ENCODE measurements at places on chromosomes 1 and 21.

- DNase-seq, result no peak
These were observed 6.1 kb downstream of the FABP3 start for GRCh38 chr1:31366796-31367195.

DNA sequence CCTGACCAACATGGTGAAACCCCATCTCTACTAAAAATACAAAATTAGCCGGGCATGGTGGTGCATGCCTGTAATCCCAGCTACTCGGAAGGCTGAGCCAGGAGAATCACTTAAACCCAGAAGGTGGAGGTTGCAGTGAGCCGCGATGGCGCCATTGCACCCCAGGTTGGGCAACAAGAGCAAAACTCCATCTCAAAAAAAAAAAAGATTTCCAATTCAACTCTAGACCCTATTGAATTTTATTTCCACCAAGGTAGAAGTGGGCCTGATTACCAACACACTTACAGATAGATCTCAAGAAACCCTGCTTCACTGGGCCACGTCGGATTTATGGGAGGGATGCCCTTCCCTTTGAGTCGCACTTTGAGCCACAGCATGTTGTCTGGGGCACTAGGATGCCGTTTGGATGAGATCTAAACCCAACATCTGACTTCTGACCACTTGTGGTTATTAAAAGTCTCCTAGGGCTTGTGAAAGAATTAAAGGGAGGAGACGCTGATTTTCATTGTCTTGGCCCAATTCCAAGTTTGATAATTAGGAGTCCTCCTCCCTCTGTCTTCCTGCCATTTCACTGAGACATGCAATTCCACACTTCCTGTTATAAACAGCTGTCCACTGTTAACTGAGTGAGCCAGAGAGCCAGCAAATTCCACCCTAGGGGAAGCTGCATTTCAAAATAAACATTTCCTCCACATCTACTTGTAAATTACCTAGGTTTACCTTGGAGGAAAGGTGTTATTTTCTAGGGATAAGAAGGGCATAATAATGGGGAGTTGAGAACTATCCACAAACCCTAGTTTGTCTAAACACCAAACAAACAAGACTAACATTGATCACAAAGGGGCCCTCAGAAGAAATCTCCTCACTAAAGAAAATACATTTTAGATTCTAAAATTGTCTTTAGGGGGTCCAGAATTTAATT is 5.2 kb upstream of the RERE start:
- DNase-seq, result no peak

DNA sequence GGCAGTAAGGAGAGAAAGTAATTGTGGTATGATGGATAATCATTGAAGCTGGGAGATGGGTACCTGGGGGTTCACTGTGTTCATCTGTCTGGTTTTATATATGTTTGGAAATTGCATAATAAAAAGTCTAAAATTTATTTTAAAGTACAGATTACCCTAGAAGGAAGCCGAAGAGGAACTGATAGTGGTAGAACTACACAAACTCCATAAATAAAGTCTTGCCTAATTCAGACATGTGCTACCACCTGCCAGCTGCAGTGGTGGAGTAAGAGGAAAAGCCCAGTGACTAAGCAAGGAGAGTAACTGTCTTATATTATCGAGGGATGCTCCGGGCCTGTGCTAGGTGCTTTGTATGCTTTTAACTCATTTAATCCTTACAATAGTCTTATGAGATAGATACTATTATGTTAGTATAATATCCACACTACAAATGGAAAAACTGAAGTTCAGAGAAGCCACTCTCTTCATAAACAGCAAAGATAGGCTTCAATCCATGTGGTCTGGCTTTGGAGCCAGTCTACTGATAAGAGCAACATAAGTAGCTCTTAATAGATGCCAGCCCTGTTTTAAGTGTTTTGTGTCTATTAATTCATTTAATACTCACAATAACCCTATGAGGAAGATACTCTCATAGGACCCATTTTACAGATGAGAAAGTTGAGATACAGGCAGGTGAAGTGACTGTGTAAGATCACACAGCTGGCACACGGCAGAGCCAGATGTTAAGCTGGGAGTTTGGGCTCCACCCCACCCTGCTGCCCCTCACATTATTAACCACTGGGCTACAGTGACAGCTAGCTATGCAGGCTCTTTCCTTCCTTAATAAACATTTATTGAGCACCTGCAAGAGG is 56.8 kb upstream of the HNRNPU start:
- peak; percentile 58 for DNase-seq

GRCh38 chr1:203662360-203662759 is 35.7 kb downstream of the ATP2B4 start:
- DNase-seq, result no peak

DNA sequence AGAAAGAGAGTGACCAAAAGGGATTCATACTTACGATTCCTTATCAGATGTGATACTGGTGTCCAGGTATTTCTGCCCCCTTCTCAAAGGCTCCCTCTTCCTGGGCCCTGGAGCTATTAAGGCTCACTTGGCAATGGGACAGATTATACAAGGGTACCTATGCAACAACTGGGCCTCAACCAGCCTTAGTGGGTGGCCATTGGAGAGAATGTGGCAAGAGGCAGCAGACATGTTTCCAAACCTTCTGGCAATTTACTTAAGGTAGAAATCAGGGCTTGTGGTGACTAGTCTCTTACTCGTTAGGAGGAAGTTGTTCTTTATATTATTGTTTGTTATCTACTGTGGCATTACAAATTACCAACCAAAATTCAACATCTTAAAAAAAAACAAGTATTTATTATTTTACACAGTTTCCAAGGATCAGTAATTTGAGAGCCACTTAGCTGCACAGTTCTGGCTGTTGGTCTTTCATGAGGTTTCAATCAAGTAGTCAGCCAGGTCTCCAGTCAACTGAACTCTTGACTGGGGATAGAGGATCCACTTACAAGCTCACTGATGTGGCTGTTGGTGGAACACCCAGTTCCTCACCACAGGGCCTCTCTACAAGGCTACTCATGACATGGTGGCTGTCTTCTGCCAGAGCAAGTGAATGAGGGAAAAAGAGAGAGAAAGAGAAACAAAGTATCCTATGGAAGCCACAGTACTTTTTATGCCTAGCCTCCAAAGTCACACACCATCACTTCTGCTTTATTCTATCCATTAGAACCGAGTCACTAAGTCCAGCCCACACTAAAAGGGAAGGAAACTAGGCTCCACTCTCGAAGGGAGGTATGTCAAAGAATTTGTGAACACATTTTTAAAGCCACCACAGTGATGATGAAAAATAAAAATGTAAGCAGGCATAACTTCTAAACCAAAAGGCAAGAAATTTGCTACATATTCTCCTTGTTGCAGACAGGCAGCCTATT is 10.7 kb downstream of the ZNF648 start:
- DNase-seq, result no peak

DNA sequence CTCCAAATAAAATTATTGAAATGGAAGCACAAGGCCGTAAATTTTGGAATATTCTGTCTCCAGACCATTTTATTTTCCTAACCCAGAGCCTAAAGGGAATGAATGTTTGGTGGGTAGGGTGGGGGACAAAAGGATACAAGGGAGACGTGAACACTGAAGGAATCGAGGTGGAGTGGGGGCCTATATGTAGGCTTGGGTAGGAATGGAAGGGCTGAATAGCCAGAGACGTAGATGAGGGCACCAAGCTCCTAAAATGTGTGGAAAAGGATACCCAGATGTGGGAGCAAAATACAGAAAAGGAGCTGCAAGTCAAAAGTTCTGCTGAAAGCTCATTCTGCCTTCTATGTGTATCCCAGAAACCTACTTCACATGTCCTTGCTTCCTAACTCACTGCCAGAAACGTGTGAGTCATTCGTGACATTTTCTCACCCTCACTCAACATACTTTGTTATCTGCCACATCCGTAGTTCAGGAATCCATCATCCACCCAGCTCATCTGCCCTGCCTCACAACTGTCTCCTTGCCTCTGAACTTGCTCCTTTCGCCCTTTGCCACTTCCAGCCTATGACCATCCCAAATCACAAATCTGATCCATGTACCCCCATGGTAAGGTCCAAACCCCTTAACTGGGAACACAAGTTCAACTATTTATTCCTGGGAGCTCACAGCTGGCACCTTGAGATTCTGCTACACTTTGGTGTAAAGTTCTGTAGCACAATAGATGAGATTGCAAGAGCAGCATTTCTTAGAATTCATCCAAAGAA is 84.1 kb upstream of the PRDX6 start:
- DNase-seq, result no peak

DNA sequence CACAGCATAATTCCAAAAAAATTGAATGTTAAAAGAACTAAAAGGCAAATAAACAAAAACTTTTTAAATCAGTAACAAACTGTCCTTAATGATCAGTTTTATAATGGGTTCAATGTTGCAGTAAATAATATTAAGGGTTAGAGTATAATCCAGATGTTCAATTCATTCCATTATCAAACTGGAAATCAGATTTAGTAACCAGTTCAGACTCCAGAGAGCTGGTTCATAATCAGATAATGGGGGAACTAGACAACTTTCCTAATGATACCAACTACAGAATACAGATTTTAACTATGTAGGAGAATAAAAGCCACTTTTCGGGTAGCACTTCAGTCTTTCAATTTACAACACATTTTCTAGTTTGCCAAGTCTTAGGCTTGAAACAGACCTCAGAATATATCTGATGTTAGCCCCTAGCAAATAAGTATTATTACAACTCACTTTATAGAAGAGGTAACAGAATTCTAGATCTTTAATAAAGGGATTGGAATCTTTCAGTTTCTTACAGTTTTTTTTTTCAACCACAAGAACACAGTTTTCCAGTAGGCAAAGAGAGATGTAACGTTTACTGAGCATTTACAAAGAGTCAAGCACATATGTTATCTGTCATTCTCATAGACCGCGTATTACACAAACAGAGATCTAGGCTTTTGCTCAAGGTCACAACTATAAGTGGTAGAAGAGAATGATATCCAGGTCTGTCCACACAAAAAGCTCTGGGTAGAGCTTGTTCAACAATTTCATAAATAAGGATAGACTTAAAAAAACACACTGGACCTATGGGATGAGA is 1.9 kb upstream of the DCAF6 start:
- DNase-seq, result no peak

DNA sequence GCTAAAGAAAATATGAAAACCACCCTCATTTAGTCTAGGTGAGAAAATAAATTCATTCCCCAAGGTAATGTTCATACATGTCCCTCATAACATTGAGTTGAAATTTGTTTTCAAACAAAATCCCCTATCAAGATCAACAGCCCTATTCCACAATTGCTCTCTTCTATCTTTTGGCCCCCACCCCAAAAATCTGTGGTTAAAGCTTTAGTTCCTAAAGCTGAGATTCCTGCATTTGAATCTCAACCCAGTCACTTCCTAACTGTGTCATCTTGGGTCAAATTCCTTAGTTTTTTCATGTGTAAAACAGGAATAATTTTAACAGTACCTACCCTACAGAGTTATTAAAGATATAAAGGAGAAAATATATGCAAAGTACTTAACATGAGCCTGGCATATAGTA is 22.0 kb downstream of the KIAA0319L start:
- DNase-seq, result no peak

DNA sequence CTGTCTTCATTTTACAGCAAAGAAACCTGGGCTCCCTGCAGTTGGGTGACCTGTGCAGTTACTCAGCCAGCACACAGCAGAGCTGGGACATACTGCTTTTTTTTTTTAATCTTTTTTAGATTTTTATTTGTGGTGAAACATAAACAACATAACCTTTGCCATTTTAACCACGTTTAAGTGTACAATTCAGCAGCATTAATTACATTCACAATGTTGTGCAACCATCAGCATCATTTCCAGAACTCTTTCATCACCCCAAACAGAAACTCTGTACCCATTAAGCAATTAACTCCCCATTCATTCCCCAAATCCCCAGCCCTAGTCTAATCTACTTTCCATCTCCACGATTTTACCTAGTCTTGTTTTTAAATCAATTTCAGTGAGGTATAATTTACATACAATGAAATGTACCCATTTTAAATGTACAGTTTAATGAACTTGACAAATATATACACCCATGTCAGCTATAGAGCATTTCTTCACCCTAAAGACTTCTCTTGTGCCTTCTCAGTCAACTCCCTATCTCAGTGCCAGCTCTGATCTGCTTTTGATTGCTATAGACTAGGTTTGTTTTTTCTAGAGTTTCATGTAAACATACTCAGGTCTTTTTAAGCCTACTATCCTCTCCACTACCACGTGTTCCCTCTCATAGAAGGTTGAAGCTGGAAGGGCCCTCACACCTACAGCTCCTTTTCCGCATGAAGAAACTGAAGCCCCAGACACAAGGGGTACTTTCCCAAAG is 37.8 kb upstream of the C8B start:
- DNase-seq, result no peak

DNA sequence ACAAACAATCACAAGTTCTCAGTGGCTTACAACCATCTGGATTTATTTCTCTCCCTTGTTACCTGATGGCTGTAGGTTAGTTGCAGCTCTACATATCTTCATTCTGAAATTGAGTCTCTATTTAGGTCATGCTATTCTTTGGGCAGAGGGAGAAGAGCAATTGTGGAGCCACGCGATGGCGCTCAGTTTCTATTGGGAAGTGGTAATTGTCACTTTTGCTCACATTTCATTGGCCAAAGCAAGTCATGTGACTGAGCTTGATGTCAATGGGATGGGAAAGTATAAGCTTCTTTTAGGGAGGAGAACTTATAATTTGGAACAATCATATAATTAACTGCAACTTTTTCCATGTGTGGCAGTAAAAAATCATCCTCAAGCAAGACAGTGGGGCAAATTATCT is 166.5 kb downstream of the LMO4 start:
- no peak for DNase-seq

- no peak for DNase-seq
These were observed 28.8 kb downstream of the CHD5 start for GRCh38 chr1:6151291-6151822.

- no peak for DNase-seq
These were observed 2.9 kb downstream of the LHX9 start for GRCh38 chr1:197920067-197920396.

- DNase-seq, result no peak
These were observed 99.4 kb downstream of the ATP5PO start for GRCh38 chr21:33816174-33816573.

GRCh38 chr1:192904438-192904895 is 95.6 kb downstream of the RGS2 start:
- DNase-seq, result no peak

DNA sequence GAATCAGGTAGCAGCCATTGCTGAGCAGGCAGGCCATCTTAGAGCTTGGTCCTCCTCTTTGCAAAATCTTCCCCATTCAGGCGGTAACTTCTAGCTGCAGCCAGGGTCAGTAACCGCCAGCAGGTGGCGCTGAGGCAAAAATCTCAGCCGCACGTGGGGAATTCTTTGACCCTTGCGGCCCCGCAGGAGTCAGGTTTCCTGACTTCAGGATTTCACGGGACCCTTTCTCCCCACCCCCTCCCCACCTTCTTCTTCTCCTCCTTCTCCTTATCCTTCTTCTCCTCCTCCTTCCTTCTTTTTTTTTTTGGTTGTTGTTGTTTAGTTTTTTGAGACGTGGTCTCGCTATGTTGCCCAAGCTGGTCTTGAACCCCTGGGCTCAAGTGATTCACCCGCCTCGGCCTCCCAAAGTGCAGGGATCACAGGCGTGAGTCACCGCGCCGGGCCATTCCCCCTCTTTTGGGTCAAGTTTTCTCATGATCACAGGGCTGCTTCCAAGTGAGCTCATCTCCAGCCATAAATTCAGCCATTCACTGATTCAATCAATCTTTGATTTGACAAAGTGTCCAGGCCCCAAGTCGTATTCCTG is 33.4 kb upstream of the TENT5B start:
- peak; percentile 79 for DNase-seq

GRCh38 chr1:8706995-8707396 is 110.4 kb downstream of the RERE start:
- no peak for DNase-seq
